Esophagus muscularis mucosa (tissue), 4 donors: ENCODE measurements at places on chromosomes 2 and 18. TPM values are rescaled to one million over a fixed set of nuclear protein-coding genes. Genes with fewer than 3 reads are reported as not detected.

GRCh38 chr2:218021536-218022071, 18.8 kb upstream of the TNS1 start:
- no peak for DNase-seq

DNA sequence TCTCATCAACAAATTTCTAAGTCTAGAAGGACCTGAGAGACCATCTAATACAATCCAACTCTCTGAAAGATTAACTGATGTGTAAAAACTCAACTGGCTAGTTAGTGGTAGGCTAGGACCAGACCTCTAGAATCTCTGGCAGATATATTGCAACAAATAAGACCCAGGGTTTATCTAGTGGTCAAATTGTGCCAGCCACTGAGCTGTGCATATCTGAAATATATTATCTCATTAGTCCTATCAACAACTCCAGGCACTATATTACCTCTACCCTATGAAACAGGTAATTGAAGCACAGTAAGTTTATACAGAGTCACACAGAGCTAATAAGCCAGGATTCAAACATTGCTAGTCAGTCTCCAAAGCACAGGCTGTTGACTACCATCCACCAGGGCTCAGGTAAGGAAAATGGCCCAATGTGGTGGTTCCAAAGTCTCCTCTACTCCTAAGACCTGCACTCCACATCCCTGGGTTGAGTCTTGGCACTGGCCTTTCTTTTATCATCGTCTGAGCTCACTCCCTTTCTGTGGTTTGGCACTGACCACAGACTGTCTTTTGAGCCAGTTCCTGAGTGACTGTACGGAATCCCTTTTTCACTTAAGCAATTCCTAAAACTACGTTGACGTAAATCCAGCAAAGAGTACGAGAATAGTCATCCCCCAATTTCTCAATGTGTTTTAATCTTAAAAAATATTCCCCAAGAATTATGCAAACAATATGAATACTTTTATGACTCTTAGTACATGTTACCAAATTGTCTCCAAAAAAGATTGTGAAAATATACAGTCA, 11.9 kb upstream of the PID1 start:
- no peak for DNase-seq

DNA sequence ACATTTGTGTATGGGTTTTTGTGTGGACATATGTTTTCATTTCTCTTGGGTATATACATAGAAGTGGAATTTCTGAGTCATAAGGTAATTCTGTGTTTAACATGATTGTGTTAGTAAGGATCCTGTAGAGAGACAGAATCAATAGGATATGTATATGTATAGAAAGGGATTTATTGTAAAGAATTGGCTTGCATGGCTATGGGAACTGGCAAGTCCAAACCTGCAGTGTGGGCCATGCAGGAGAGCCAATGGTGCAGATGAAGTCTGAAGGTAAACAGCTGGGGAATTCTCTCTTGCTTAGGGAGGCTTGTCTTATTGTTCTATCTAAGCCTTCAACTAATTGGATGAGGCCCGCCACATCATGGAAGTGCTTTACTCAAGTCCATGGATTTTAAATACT, 39.2 kb upstream of the IL1R2 start:
- no peak for DNase-seq

DNA sequence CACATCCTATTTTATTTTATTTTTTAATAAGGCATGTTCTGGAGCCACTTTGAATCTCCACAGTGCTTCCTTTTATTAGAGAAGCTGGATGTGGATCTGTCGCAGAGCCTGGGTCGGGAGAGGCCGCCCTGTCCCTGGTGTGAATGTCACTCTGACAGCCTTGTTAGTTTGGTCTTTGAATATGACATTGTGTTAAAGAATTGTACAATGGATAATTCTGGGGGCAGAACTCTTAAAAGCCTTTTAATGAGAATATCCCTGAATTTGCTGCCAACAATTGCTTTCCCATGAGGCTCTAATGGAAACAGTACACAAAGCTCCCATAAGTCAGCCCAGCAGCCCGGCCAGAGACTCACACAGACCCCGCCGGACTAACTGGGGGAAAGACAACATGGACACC, 82.4 kb downstream of the MTCL1 start:
- DNase-seq: no peak

- DNase-seq: no peak
Measured at GRCh38 chr18:32930695-32931301, 158.0 kb upstream of the KLHL14 start.

DNA sequence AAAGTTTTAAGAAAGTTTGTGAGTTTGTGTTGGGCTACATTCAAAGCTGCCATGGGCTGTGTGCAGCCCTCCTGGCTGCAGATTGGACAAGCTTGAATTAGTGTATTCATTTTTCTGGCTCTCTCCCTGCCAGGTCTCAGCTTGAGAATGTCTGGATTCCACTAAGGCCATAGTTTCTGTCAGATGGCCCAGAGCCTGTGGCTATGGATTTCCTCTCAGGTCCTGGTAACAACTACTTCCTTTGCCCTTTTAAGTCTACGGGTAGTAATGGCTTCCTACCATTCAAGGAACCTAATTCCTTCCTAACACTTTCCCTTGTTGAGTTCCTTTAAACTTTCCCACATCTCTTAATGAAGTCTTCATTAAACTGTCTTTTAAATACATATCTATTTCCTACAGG, 24.3 kb upstream of the PSMD14 start:
- DNase-seq: no peak

DNA sequence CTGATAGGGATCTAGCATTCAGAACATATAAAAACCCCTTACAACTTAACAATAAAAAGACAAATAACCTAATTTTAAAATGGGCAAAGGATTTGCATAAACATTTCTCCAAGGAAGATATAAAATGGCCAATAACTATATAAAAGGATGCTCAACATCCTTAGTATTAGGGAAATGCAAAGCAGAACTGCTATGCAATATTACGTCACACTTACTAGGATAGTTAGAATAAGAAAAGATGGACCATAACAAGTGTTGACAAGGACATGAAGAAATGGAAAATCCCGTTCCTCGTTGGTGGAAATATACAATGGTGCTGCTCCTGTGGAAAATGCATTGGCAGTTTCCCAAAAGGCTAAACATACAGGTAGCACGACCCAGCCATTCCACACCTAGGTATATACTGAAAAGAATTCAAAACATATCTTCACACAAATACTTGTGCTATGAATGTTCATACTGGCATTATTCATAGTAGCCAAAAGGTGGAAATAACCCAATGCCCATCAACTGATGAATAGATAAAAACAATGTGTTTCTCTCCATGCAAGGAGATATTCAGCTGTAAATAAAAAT, 48.2 kb upstream of the REV1 start:
- no peak for DNase-seq

DNA sequence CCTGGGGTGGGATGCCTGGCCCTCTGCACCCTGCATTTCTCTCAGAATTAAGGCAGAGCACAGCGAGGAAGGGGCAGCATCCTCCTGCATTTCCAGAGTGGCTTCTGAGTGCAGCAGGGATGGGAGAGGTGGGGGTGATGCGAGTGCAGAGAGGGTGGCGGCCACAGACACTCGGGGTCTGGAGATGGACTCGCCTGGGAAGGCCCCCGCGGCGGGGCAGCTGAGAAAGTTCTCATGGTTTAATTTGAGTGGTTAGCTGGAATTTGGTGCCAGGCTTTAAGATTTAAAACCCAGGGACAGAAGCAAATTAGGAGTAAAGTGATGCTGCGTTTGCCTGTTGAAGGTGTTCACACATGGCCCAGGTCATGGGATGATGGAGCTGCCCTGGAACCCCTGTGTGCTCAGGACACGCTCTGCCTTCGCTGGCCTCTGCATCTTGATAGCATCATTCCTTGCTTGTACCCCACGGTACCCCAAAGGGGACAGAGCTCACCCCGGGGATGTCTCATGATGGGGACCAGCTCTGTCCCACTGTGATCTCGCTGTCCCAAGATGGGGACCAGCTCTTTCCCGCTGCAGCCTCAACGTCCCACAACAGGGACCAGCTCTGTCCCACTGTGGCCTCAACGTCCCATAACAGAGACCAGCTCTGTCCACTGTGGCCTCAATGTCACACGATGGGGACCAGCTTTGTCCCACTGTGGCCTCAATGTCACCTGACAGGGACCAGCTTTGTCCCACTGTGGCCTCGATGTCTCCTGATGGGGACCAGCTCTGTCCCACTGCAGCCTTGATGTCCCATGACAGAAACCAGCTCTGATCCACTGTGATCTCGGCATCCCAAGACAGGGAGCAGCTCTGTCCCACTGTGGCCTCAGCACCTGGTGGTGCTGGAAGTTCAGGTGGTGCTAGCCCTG, 27.5 kb downstream of the TMEM18 start:
- peak; percentile 89 for DNase-seq

DNA sequence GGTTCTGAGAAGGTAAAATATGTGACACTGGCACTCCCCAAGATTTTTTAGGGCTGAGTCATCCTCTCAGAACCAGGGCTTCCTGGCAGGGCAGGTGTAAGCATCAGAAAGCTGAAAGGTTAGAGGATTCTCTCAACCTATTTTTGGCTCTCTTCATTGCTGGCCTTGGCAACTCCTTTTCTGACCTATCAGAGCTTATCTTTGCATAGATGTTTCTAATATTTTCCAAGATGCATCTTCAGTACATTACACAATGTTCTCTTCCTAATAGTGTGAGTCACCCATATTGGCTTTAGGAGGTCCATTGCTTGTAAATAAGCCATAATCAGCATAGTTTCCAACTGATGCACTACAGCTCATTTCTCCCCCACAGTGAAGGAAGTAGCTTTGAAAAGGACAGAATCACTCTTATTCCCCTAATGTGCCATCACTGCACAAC, 2008.4 kb upstream of the PIK3C3 start:
- DNase-seq: no peak

DNA sequence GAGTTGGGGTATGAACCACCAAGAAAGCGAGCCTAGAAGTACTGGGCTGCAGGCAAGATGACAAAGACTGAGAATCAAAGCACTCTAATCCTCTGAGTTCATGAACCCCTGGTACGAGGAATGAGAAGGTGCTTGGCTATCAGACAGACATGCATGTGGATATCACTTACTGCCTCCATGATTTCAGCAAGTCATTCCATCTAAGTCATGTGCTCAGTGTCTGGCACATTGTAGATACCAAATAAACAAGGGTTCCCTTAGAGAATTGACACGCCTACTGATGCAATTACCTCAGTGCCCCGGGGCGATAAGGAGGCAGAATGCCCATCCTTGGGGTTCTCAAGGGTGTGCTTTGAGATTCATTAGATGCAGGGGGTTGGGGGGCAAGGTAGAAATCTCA, 125.6 kb upstream of the PKDCC start:
- no peak for DNase-seq

DNA sequence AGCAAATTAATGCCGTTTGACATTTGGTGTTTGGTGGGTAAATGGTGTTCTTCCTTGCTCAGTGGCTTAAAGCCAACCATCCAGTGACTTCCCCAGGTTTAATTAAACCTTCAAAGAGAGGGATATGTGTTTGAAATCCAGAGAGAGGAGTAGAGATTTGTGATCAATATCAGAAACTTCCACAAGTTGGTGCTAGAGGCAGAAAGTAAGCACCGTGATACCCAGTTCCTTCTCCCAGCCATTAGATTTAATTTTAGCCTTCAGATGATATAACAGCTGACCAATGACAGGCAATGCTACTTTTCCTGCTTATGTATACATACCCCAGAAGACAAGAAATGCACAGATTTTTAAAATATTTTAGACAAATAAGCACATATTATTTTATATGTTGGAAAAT, 398.5 kb downstream of the CDH2 start:
- DNase-seq: no peak

- peak; percentile 64 for DNase-seq
Measured at GRCh38 chr2:122145856-122146255, 390.4 kb downstream of the TSN start.

- DNase-seq: no peak
Measured at GRCh38 chr2:75076088-75076487, 117.6 kb downstream of the POLE4 start.

DNA sequence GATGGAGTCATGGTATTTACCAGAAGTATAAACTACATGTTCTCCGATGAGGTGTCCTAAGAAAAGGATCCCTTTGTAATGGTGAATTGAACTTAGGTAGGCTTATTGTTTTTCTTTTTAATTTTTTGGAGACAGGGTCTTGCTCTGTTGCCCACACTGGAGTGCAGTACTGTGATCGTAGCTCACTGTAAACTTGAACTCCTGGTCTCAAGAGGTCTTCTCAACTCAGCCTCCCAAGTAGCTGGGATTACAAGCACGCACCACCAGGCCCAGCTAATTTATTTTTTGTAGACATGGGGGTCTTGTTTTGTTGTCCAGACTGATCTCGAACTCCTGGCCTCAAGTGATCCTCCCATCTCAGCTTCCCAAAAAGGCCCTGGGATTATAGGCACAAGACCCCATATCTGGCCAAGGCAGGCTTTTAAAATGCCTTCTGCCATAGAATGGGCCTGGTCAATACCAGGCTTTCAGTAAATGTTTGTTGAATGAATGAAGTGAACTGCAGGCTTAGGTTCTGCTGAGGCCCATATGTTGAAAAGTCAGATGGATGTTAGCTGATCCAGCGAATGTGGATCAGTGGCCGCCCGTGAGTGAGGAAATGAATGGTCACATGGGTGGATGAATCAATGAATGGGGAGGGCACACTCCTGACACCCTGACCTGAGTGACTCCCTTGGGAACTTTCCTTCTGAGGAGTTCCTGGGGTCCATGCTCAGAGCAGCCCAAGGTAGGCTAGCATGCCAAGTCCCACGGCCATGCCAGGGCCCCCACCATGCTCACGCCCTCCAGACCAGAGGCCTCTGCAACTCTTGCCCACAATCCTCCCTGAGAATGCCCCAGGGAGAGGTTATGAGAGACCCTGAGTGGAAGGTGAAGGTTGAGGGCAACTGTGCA, 118.0 kb upstream of the MYCN start:
- no peak for DNase-seq

GRCh38 chr2:15954761-15955160, 14.4 kb downstream of the MYCN start:
- no peak for DNase-seq

DNA sequence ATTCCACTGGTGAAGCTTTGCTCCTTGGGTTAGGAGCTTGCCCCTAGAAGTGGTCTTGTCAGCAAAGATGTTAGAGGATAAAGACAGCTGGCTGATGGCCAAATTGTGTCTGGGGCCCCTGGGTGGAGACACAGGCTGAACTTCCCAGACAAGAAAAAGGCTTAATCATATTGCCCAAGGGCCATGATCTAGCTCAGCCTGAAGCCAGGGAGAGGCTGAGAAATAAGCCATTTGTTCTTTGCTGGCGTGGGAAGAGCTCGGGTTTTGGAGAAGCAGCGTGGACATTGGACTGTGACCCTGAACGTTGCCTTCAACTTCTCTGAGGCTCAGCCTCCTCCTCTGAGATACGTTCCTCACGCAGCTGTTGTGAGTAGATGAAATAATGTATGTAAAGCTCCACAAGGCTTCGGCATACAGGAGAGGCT, 153.0 kb downstream of the ZFP36L2 start:
- no peak for DNase-seq

GRCh38 chr2:143730953-143731260, 601.7 kb downstream of the ARHGAP15 start:
- DNase-seq: no peak

The KIAA1328 gene
- 13.1 TPM for total RNA-seq

The KYNU gene
- 1.2 TPM for total RNA-seq

The C1QL2 gene
- not detected for total RNA-seq

The HAAO gene
- total RNA-seq: 4.8 TPM

The KCNF1 gene
- total RNA-seq: 50.5 TPM
